Stimulated activated CD8-positive, alpha-beta memory T cell treated with anti-CD3 and anti-CD28 coated beads, Interleukin-4, amount 100 ng/mL, for 1 hour (primary cell): ENCODE measurements at places on chromosomes 13 and 19.

DNA sequence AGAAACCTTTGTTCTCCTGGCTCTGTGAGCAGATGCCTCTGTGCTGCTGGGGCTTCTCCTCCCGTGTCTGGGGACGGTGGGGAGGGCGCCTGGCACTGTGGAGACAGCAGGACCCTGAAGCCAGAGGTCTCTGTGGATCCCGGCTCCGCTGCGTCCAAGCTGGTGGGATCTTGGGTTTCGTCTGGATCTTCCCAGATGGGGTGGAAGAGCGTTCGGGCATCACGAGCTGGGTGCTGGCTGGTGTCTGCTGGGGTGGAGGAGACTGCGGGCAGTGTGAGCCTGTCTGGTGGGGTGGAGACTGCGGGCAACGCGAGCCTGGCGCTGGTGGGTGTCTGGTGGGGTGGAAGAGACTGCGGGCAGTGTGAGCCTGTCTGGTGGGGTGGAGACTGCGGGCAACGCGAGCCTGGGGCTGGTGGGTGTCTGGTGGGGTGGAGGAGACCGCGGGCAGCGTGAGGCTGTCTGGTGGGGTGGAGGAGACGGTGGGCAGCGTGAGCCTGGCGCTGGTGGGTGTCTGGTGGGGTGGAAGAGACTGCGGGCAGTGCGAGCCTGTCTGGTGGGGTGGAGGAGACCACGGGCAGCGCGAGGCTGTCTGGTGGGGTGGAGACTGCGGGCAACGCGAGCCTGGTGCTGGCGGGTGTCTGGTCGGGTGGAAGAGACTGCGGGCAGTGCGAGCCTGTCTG is 5.6 kb downstream of the TEX29 start:
- no peak for DNase-seq

DNA sequence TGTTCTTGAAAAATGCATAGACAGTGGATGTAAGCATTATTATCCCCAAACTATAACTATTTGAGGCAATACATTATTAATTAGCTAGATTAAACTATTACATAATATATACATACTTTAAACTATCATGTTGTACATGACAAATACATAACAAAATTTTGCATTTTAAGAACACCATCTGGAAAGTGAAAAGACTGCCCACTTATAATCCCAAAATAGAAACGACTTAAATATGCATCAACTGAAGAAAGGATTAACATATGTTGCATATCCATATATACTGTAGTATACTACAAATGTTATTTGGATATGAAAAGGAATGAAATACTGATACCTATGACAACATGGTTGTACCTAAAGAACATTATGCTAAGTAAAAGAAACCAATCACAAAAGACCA is 700.8 kb upstream of the SPRY2 start:
- no peak for DNase-seq

DNA sequence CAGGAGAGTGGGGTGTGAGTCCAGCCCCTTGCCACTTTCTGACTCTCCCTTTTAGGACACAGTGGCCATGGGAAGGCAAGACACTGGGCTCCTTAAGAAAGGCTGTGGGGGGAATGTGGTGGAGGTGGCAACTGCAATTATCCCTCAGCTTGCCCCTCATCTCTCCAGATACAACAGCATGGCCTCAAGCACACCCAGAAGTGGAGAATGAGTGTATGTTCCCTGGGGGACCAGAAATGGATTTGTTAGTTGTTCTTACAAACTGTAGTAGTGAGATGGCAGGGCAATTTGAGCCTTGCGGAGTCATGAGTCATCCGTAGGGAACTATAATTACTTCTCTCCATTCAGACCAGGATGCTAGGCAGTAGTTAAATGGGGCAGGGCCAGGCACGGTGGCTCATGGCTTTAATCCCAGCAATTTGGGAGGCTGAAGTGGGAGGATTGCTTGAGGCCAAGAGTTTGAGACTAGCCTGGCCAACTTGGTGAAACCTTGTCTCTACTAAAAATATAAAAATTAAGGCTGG is 25.6 kb upstream of the CXCL17 start:
- no peak for DNase-seq

- DNase-seq: no peak
Observed at GRCh38 chr19:28710278-28710677, 502.7 kb downstream of the UQCRFS1 start.

DNA sequence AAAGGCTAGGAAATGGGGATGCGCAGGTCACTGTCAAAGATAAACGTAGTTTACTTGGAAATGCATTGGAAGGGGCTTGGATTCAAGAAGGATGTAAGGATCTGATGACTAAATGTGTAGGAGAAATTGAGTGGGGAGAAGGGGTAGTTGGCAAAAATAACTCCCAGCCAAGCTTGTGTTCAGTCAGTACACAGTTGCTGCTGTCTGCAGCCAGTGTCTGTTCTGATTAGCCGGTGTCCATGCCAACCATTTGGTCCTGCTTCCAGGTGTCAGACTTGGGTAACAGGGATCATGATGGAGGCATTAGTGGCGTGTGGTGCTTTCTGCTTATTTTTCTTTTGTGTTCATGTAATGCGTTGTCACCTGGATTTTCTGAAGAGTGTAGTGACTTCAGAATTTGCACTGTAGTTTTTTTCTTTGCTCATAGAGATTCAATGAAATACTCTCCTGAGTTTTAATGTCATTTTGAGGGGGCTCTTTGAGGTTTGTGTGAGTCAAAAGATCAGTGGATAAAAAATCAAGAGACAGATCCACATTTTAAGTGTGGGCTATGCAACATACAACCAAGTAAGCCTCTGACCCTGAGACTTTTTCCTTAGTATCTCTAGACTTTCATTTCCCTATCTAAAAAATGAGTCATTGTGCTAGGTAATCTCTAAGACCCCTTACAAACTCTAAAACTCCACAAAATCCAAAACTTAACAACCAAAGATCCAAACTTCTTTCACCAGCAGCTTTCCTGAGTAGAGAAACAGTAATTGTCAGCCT is 103.9 kb downstream of the WDFY2 start:
- DNase-seq: no peak

- no peak for DNase-seq
Observed at GRCh38 chr19:58007285-58007684, 4.7 kb upstream of the ZNF606 start.

GRCh38 chr13:81048026-81048461 is 707.1 kb upstream of the SPRY2 start:
- no peak for DNase-seq

DNA sequence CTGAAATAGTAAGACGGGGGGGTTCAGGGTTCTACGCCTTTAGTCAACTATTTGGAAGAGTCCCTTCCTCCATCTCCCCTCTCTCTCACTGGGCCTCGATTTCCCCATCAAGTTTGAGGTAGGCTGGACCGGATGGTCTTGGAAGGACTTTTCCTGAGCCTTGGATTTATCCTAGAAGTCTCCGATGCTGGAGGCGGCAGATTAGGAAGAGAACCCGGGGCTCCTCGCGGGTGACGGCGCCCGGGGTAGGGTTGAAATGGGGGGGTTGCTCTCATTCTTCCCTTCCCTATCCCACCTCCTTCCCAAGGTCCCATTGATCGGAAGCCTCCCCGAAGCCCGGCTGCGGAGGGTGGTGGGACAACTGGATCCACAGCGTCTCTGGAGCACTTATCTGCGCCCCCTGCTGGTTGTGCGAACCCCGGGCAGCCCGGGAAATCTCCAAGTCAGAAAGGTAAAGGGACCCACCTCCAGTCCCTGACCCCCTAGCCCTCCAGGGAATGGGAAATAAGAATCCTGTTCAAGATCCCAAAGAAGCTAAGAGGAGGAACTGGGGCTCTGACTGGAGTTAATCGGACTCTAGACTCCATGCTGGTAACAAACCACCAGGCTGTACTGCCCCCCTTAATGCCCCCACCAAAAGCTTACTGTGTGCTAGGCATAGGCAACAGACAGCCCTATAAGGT is 781 bp downstream of the QPCTL start:
- DNase-seq: peak; percentile 65

- DNase-seq: no peak
Observed at GRCh38 chr13:58933475-58933874, 1230.3 kb downstream of the DIAPH3 start.

DNA sequence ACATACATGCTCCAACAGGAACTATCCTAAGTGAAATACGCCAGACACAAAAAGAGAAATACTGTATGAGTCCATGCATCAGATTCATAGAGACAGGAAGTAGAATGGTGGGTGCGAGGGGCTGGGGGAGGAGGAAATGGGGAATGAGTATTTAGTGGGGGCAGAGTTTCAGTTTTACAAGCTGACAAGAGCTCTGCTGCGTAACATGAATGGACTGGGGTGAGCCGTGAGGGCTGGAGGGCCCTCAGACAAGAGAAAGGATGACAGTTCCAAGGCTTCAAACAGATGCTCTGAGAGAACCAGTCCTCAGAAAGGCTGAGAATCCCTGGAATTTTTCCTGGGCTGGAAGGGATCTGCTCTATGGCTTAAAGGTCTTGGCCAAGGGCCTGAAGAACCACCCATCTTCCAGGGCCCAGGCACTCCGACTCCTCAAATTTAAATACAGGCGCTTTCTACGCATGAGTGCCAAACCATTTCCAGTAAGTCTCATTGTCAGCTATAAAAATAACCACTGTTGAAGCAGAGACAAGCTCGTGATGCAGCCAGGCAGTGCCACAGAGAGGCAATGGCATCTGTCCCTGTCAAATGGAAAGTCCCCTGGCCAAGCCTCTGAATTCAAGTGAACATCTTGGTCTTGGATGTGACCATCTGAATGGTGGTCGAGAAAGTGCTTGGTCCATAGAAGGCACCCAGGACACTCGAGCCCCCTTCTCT is 17.5 kb downstream of the KLF2 start:
- DNase-seq: no peak

- DNase-seq: no peak
Observed at GRCh38 chr13:79522583-79522982, 41.6 kb downstream of the NDFIP2 start.

DNA sequence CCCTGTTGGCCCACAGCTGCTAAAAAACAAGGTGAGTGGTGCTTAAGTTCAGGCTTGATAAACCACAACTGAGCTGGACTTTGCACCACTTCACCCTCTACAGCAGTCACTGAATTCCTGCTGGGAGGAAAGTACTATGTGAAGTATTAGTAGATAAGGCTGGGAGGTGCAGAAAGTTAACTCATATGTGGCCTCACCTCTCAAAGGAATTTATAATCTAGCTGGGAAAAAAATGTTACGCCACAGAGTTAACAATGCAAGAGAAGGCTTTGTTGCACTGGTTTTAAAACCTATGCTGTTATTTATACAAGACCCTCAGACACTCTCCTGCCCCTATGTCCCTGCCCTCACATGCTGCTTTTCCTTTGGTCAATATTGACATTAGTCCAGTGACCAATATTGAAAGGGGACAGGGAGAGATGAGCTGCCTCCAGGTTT is 60.9 kb downstream of the LIG4 start:
- DNase-seq: no peak

DNA sequence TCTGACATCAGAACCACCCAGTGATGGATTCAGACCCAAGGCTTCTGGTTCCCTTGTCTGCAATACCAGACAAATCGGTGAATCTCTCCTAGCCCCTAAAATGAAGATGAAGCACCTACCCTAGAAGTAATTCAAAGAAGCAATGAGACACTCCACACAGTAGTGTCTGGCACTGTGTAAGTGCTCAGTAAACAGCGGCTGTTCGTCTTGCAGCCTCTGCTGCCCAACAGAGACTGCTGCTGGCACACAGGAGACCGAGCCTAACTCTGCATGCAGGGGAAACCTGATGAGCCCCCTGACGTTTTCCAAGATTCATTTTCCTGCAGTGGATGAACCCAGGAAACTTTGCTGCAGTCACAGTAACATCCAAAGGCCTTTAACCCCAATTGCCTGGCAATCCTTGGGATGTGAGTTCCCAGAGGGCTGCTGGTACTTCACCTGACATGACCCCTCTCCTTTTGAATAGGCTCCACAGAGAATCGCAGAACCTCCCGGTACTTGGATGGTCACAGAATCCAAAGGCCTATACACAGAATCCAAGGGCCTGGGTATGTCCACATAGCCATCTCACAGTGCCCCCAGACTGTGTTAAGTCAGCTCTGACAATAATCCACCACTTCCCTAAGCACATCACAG is 6.7 kb downstream of the MED26 start:
- no peak for DNase-seq

DNA sequence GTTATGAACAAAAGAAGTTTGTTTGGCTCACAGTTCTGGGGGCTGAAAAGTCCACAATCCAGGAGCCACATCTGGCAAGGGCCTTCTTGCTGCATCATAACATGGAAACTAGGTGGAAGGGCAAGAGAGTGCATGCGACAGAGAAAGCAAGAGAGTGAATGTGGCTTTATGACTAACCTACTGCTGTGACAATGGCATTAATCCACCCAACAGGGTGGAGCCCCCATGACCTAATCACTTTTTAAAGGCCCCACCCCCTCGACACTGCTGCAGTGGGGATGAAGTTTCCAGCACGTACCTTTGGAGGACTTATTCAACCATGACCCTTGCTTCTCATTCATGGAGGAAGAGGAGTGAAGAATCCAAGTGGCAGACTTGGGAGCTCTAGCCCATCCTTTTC is 30.0 kb upstream of the RFXAP start:
- DNase-seq: no peak

GRCh38 chr19:8458380-8458779 is 13.6 kb downstream of the HNRNPM start:
- no peak for DNase-seq

GRCh38 chr13:75961911-75962310 is 325.8 kb downstream of the LMO7 start:
- no peak for DNase-seq

- no peak for DNase-seq
Observed at GRCh38 chr19:55220525-55220924, 8.0 kb downstream of the TMEM86B start.

DNA sequence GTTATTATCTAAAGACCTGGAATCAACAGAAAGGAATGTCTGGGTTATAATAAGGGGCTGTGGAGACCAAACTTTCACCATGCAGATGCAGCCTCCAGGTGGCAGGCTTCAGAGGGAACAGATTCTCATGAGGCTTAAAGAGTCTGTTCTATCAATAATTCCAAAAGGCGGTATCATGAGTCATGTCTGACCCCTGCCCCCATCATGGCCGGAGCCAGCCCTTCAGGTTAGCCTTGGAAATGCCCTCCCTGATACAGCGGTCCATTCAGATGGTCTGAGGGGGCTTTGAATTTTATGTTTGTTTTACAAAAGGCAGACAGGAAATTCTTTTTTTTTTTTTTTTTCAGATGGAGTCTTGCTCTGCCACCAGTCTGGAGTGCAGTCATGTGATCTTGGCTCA is 21.7 kb upstream of the LAMP1 start:
- no peak for DNase-seq

DNA sequence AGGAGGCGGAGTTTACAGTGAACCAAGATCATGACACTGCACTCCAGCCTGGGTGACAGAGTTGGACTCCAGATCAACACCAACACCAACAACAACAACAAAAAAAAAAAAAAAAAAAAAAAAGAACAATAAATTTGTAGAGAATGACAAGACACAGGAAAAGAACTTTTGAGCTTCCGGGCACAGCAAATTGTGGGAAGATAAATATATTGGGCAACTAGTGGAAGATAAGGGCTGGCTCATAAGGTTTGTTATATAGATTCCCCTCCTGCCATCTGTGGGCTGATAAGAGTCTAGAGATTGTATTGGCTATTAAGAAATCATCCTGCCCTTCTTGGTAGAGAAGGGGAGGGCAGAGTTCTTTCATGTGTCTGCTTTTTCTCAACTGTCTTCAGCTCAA is 33.1 kb upstream of the CYP2S1 start:
- no peak for DNase-seq

- DNase-seq: no peak
Observed at GRCh38 chr13:109605846-109606245, 180.5 kb downstream of the IRS2 start.
